Stimulated activated CD8-positive, alpha-beta memory T cell treated with anti-CD3 and anti-CD28 coated beads, Interleukin-7, amount 100 ng/mL, for 1 hour (primary cell): ENCODE measurements at places on chromosomes 6 and 20.

DNA sequence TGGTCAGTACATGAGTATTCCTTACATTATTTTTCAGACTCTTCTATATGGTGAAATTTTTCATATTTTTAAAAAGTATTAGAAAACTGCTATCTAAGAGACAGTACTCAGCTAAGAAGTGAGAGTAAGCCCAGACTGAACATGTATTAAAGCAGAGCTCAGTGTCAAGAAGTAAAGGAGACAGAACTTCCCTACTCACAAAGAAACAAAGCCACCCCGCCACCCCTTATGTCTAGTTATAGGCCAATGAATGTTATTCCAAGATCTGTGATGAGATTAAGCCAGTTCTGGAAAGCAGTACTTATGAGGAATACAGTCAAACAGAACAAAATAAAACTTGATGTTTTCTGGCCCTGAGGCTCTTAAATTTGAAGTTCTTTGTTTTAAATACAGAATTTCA lies 114.5 kb downstream of the RNGTT start:
- no peak for DNase-seq

- no peak for DNase-seq
Observed at GRCh38 chr20:37280403-37280802, 9.1 kb upstream of the MANBAL start.

GRCh38 chr6:90266905-90267621 lies 29.6 kb downstream of the BACH2 start:
- no peak for DNase-seq

- no peak for DNase-seq
Observed at GRCh38 chr20:47276251-47276650, 80.2 kb downstream of the ZMYND8 start.

- DNase-seq: no peak
Observed at GRCh38 chr6:43493833-43494232, 16.3 kb downstream of the LRRC73 start.

- DNase-seq: no peak
Observed at GRCh38 chr20:61764471-61765025, 301.1 kb downstream of the TAF4 start.

DNA sequence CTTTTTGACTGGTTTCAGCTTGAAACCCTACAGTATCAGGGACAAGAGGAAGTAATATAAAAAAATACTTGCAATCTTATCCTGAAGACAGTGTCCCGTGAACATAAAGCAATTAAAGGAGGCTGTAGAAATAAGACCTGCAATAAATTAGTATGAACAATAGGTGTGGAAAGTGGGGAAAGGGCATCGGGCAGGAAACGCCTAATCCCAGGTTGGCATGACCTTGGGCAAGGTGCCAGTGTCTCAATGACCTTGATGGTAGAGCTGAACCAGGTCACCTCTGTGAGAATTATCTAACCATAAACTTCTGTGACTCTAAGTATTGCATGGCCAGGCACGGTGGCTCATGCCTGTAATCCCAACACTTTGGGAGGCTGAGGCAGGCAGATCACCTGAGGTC lies 115.2 kb downstream of the LY86 start:
- DNase-seq: no peak

DNA sequence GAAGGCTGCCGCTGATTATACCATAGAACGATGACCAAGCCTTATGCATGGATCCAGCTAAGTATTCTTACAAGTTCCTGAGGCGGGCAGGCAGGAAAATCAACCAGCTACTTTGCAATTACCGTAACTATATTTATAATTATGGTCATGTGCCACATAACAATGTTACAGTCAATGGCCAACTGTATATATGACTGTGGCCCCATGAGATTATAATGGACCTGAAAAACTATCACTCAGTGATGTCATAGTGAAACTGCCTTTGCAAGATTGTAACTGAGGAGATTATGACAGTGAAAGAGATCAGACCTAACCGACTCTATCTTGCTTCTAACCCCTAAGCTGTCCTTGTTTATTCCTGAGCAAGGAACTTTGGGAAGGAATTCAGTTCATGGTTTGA lies 33.1 kb upstream of the FAM135A start:
- no peak for DNase-seq

DNA sequence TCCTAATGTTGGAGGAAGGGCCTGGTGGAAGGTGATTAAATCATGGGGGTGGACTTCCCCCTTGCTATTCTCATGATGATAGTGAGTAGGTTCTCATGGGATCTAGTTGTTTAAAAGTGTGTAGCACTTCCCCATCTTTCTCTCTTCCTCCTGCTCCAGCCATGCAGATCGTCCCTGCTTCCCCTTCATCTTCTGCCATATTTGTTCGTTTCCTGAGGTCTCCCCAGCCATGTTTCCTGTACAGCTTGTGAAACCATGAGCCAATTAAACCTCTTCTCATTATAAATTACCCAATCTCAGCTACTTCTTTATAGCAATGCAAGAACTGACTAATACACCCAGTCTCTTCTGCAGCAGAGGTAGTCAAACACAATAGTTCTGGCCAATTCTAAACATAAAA lies 5.4 kb downstream of the EPM2A start:
- no peak for DNase-seq

GRCh38 chr20:36872852-36873251 lies 3.1 kb upstream of the TLDC2 start:
- no peak for DNase-seq

GRCh38 chr20:1964061-1964460 lies 29.8 kb downstream of the PDYN start:
- no peak for DNase-seq

DNA sequence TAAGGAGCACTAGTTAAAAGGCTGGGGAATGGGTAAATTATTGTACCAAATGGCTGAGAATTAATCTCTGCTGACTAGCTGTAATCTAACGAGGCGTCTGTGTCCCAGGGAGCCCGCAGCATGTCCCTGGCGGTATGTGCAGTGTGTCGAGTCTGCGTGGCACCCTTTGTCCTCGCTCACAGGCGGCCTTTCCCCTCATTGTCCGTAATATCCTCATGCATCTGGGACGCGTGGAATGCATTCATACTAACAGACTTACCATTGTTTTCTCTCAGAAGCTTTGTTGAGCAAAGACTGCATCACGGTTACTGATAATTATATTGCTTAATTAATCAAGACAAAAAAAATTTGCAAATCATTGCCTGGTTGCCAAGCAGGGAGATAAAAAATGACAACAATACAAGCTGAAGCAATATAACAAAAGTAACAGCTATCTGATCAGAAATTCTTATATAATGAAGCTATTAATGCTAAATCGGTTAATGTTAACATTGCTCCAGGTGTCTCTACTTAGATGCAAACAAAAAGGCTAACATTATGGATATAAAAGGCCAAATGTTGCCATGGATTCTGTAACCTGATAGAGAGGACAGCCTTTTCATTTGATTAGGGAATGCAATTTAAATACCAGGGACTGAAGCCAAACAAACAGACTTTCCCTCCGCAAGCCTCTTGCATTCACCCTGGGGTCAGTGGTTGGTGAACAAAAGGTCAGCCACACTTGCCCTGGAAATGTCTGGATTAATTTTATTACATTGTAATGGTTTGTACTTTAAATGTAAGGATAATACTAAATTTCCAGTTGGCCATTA lies 124.8 kb downstream of the INSM1 start:
- DNase-seq: no peak

DNA sequence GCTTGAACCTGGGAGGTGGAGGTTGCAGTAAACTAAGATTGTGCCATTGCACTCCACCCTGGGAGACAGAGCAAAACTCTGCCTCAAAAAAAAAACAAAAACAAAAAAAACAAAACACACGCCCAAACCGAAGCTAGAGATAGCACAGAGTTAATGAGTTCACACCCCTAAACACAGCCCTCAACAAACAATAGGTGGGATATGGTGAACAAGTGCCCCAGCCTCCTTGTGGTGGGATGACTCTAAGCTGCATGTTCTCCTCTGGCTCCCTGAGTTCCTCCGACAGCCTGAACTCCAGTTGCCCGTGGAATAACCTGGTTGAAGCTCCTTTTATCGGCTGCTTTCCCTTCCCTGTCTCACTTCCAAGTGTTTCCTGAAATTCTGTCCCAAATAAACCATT lies 22.1 kb upstream of the DSN1 start:
- no peak for DNase-seq

DNA sequence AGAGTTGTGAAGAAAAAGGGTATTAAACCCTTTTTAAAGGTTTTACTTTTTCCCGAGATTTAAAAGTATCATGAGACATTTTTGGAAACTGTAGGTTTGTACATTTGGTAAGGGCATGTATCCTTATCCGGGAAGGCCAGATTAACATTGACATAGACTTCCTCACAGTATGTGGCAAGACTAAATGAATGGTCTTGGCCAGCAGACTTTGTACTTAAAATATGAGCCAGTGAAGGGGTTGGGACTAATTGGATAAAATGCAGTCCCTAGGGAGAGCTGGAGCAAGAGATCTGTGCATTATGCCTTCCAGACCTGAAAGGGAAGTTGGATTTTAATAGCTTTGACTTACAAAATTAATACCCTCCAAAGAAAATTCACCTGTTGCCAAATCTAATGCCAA lies 60.4 kb upstream of the CCN2 start:
- no peak for DNase-seq

DNA sequence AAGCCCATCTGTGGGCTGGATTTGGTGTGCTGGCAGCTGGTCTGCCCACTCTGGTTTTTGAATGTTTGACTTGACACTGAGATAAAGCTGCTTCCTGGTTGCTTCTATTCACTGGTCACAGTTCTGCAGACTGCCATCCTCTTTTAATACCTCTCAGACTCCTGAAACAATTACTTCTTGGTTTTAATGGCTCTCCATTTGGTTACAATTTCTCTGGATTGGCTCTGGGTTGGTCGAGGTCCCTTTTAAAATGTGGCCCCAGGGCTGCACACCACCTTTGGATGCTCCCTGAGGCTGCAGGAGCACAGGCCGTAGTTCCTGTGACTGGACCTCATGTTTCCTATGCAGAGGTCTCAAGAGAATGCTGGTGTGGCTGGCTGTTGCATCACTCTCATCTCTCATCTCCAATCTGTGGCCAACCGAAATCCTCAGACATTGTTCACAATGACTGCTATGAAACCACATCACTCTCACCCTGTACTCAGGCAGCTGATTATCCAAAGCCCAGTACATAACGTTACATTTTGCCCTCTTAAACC lies 98.5 kb downstream of the INSM1 start:
- DNase-seq: no peak

- DNase-seq: no peak
Observed at GRCh38 chr20:13340088-13340487, 119.0 kb downstream of the ISM1 start.

- no peak for DNase-seq
Observed at GRCh38 chr6:168060521-168060931, 18.5 kb downstream of the FRMD1 start.

DNA sequence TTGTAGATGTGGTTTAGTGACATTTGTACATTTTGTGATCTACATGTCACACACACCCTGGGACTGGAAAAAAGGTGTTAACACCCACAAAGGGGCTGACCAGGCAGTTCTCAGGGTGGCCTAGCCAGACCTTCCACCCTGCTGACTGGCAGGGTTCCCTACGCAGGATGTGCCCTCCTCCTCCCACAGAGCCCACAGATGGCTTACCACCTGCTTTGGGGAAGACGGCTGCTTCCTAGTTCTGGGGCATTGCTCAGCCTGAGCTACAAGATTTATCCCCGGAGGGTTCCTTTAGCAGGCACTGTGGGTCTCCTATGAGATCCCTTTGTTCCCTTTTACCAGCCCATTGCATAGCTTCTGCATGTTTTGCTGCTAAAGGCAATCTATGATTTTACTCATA lies 35.1 kb downstream of the SNAP25 start:
- no peak for DNase-seq

DNA sequence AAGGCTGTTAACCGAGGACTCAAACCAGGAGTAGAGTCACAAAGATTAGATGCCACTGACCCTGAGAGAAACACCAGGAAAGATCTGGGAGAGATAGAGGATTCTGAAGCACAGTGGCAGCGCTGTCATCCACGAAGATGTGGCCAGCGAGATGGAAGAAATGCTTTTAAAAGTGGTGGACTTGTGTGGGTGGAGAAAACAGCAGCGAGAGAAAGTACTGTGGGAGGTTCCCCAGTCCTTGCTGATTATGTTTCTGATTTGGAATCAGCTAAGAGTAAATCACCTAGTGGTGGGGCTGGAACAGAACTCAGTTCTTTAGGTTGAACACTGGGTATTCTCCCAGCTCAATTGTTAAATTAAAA lies 435 bp upstream of the ZNF322 start:
- DNase-seq: no peak

DNA sequence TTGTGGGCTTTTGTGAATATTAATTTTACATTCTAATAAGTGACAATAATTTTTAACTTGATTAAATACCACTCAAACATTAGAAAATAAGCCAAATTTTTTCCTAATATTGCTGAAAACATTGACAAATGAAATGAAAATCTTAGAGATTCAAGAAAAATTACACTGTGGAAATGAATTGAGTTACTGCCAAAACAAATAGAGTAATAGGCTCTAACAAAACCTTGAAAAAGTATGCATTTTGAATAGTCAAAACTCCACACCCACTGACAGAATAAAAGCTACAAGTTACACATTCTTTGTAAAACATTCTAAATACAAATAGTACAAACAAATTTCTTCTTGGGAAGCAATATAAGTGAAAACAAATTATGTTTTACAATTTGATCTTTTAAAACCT lies 5.9 kb downstream of the TBX18 start:
- no peak for DNase-seq

DNA sequence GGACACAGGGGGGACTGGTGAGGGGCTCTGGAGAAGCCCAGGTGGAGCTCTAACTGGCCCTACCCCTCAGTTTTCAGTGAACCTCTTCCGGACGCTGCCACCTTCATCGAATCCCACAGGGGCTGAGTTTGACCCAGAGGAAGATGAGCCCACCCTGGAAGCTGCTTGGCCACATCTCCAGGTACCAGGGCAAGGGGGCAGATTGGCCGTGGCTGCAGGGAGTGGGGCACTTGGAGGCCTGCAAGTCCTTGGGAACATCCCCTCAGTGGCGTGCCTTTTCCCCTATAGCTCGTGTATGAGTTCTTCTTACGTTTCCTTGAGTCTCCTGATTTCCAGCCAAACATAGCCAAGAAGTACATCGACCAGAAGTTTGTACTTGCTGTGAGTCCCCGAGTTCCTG lies 6.6 kb downstream of the MEA1 start:
- no peak for DNase-seq

GRCh38 chr6:41683273-41683522 lies 44.9 kb downstream of the MDFI start:
- DNase-seq: no peak

DNA sequence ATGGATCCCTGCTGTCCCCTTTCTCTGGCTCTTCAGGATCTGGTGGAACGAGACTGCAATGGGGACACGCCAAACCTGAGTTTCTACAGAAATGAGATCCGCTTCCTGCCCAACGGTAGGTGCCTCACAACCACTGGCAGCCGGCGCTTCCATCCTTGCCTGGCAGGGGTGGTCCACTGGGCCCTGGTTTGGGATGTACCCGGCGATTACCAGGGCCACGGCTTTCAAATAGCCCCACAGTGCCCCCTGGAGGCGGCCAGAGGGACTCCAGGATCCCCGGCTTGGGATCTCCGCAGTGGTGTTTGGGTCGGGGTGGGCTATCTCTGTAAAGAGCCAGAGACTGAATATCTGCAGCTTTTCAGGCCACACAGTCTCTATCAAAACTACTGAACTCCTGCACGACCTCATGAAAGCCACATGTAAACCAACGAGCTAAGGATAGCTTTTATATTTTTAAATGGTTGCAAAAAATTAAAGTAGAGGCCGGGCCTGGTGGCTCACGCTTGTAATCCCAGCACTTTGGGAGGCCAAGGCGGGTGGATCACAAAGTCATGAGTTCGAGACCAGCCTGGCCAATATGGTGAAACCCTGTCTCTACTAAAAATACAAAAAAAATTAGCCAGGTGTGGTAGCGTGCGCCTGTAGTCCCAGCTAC lies 3.7 kb downstream of the OGFR start:
- peak; percentile 61 for DNase-seq
